ENCODE measurements at places on chromosomes 7 and 10.

- DNase-seq: peak; percentile 49
Measured at GRCh38 chr7:149883452-149883861, 9.7 kb downstream of the ATP6V0E2 start.

DNA sequence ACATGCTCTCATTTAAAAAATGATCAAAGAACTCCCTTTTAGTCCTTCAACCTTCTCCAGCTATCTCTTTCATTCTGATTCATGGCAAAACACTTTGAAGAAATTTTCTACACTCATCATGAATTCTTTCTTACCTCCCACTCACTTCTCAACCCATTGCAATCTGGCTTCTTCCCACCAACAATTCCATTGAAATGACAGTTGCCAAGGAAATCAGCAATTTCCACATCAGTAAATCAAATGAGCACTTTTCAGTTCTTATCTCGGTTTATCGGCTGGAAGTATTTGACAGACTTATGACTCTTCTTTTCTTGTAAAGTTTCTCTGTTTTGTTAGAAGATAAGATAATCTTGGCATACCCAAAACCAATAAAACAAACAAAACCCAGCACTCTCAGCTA lies 99.1 kb upstream of the CACNA2D1 start:
- DNase-seq: no peak

- peak; percentile 54 for DNase-seq
Measured at GRCh38 chr10:70462349-70462984, 16.1 kb upstream of the PALD1 start.

GRCh38 chr7:90850471-90850870 lies 254.3 kb downstream of the CDK14 start:
- no peak for DNase-seq

DNA sequence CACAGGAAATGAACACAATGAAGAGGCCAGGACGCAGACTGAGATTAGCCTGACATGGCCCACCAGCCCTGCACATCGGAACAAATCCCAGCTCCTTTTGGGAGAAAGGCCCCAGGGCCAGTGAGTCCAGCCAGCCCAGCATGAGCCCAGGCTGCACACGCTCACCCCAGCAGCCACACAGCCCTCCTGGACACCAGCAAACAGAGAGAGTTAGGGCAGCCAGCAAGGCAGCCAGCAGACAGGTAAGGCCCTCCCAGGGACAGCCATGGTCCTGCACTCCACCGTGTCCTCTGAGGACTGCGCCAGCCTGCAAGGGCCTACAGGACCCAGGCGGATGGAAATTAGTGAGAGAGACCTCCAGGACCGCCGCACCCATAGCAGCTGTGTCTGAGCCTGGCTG lies 8.1 kb upstream of the GRID1 start:
- DNase-seq: no peak

DNA sequence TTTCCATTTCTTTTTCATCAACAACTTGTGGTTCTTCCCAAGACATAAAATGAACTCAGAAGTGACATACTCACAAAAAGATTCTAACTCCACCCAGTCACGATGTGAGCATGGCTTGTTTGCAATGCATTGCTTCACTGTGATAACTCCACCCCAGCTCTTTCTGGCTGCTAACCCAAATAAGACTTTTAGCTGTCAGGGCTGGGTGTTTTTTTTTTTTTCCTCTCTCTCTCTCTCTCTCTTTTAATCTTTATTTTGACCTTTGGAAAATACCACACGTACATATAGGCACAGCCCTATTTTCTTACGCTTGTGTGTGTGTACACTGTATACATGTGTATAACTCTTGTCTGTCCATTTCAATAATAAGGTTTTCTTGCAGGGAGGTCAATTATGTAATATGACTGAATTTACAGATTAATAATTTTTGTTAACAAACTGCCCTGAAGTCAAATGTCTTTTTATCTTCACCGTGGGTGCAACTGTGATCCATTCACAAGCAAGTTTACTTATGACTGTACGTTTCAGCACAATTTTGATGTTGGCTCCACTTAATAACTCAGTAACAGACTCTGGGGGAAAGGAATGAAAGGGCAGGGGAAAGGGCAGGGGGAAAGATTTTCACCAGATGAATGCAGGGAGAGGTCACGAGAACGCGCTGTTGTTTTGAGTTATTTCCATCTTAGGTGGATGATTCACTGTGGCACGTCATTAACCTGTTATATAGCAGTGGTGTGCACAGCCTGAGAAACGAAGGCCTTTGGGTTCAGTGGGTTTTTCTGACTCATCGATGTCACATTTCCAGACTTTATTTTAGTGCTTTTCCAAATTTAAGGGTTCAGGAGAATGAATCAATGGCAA lies 49.1 kb downstream of the APBB1IP start:
- peak; percentile 56 for DNase-seq

GRCh38 chr10:35058134-35058533 lies 32.0 kb downstream of the CUL2 start:
- DNase-seq: no peak

DNA sequence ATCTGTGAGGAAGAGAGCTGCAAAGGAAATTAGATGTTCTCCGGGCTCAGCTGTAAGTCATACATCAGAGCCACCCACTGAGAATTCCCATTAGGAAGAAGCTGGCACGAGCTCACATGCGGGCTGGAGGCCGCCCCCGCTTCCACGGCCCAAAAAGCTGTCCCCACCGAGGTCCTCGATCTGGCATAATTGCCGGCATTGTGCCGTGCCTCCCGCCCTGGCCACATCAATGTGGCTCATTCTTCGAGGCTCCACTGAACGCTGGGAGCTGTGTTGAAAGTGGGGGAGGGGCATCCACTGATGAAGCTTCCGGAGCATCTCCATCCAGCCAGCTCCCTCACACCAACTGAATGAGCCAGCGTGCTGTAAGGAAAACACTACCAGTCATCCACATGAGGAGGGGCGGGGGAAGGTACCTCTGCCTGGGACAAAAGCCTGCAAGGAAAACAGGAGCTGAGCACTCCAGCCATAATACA lies 173.1 kb downstream of the PTPRN2 start:
- DNase-seq: no peak

- no peak for DNase-seq
Measured at GRCh38 chr7:27116962-27117886, 13.3 kb downstream of the HOXA4 start.

- DNase-seq: peak; percentile 17
Measured at GRCh38 chr10:86945361-86946212, 11.8 kb downstream of the MMRN2 start.

- no peak for DNase-seq
Measured at GRCh38 chr7:108014215-108014614, 11.3 kb upstream of the LAMB1 start.

Data from uterus (tissue), 4 donors.